ENCODE measurements at places on chromosomes 2 and 18.

DNA sequence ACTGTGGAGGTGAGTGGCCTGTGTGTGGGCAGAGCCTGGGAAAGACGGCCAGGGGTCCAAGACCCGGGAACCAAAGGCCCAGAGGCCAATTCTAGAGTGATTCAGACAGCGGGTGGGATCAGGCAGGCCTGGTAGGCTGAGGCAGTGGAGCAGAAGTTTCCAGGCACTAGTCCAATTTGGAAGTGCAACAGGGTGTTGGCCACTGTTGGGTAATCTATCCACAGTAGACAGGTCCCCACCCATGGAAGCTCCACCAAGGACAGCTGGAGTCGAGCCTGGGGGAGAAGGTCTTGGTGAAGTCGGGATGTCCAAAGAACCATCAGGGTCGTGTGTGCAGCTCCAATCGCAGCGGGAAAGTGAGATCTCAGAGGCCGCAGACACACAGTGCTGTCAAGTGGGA, 125.8 kb upstream of the COPS8 start:
- no peak for DNase-seq

DNA sequence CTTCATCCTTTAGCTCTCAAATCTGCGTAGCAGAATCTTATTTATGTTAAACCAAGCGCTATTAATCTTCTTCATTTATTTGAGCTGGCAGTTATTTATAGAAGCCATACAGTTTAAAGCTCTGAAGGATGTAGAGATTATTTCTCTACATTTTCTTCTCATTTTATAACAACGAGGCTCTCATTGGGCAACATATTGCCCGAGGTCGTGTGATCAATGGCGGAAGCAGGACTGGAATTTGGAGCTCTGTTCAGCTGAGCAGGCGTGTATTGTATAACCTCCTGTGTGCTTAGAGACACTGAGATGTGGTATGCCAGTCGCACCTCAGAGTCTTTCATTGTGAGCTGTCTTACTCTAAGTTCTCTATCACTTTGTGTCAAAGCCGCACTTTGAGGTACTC, 17.5 kb upstream of the DRC1 start:
- peak; percentile 11 for DNase-seq

DNA sequence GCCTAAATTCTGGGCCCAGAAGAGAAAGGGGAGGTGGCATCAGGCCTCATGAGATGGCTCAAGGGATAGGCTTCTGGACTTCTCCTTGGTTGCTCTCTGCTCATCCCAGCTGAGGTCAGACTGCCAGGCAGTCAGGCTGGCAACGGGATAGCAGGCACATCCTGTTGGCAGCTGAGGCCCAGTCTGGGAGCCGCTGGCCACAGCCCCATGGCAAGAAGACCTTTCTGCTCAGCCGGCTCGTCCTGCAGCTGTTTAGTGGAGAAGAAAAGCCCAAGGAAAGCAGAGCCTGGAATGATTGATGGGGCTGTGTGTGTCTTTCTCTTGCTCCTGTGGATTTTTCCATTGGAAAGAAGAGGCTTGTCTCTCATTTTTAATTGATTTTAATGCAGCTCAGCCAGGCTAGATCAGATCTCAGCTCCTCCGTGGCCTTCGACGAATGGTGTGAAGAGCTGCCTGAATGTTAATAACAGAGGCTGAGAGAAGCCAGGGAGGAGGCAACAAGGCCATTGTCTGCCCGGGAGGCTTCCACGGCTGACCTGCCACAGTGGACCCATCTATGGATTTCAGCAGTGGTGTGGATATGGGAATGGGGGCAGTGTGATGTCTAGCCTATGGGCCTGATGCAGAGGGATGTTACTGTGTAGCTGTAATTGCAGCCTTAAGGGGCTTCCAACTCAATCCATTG, 99.5 kb downstream of the HS1BP3 start:
- DNase-seq: no peak

GRCh38 chr2:218196974-218197373, 20.0 kb upstream of the ARPC2 start:
- no peak for DNase-seq

GRCh38 chr18:71837547-71837946, 706.6 kb downstream of the CBLN2 start:
- DNase-seq: no peak

DNA sequence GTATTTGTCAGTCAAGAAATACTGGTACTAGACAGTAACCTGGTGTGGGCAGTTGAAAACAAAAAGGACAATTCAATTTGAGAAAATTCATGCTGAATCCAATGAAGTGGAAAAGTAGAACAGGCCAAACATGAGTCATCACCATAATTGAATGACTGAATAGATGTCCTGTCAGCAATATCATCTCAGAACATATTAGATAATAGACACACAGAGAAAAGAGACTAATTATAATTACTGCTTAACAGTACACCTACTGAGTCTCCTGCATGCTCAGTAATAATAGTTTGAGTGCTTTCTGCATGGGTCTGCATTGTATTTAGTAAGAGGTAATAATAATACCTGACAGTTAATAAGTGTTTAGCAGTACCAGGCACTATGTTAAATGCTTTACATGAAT, 138.6 kb upstream of the ZC3H15 start:
- peak; percentile 41 for DNase-seq

DNA sequence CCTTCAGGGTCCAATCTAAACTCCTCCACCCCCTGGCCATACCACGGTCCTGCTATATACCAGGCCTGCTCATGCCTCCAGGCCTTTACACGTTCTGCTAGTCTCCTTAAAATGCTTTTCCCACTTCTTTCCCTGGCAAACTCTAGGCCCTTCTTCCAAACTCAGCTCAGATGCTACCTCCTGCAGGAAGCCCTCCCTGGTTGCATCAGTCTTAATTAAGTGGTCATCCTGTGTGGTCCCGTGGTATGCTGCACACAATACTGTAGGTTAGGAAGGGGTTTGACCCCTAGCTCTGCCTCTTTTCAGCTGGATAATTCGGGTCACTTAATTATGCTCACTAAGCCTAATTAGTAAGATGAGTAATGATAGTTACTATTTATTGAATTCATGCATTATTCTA, 85.9 kb upstream of the SP3 start:
- no peak for DNase-seq

- DNase-seq: peak; percentile 51
Observed at GRCh38 chr2:192499476-192499875, 304.7 kb upstream of the TMEFF2 start.

GRCh38 chr2:158719403-158719802, 75.7 kb upstream of the DAPL1 start:
- DNase-seq: no peak

GRCh38 chr18:3690764-3691066, 240.7 kb downstream of the TGIF1 start:
- DNase-seq: no peak

DNA sequence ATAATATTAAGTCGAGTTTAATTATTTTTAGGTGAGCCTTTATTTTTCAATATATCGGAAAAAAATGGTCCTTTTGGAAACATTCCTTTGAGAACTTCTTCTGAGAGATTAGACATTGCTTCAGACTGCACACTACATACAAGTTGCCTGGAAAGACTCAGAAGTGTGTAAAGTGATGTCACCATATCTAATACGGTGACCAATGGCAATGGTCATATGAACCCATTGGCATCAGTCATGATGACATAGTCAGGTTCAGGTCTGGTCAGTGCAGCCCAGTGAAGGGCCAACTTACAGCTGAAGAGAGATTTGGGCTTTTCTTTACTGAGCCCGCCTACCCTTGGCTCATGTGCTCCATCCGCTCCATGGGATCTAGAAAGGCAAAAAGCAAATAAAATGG, 283.5 kb upstream of the EPAS1 start:
- DNase-seq: no peak

DNA sequence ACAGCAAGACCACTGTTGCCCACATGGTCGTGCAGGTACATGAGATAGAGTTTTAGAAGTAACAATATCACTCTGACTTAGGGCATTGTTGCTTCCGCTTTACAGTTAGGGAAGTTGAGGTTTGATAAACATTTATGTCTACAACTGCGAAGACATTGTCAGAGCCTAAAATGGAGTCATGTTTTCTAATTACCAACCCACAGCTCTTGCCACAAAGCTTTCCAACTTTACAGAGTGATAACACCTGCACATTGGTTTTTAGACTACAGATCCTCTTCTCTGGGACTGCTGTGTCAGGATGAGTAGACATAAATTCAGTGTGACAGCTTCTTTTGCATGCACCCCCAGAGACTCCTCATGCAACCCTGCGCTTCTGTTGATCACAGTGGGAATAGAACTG, 119.0 kb downstream of the FEZ2 start:
- no peak for DNase-seq

DNA sequence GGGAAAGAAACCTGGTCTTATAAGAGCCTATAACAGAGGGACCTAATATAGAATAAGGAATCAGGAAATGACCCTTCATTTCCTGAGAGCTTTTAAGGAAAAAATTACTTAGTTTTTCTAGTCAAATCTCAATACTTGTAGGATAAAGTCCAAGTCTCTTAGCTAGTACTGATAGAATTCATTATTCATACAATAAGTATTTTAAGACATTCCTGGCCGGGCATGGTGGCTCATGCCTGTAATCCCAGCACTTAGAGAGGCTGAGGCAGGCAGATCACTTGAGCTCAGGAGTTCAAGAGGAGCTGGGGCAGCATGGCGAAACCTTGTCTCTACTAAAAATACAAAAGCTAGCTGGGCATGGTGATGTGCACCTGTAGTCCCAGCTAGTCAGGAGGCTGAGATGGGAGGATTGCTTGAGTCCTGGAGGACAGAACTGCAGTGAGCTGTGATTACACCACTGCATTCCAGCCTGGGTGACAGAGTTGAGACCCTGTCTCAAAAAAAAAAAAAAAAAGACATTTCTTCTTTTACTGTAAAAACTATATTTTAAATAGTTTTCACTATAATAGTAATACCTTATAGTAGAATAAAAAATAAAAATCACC, 3.2 kb downstream of the RAB3GAP1 start:
- DNase-seq: peak; percentile 63

DNA sequence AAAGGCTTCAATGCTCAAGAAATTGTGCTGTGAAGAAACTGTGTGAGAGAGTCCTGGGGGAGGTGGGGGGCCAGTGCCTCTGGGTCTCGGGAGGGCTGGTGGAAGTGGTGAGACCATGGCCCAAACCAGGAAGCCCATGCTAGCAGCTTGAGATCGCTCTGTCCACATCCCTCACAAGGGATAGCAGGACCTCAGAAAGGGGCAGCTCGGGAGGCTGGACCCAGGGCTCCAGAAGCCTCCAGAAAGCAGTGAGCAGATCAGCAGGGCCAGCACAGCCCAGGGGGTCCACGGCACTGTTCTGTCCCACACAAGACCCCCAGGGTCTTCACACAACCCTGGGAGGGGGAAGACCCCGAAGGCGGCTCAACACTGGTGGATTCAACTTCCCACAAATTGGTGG, 24.1 kb downstream of the ST8SIA5 start:
- no peak for DNase-seq

DNA sequence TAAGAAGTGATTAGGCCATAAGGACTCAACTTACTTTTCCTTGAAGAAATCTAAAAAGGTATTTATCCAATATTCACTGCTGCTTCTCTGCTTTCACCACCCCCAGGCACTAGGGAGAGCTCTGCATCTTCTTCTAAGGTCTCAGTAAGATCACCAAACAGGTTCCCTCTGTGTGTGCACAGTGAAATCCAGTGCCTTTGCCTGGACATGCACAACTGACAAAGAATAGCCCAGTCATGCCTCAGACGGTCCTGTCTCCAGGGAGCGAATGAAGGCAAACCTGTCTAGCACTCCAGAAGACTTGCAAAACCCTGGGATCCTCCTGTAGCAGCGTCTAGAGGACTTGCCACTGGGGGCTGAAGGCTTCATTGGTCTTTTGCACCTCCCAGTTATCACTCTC, 344.5 kb upstream of the LRATD1 start:
- peak; percentile 98 for DNase-seq

DNA sequence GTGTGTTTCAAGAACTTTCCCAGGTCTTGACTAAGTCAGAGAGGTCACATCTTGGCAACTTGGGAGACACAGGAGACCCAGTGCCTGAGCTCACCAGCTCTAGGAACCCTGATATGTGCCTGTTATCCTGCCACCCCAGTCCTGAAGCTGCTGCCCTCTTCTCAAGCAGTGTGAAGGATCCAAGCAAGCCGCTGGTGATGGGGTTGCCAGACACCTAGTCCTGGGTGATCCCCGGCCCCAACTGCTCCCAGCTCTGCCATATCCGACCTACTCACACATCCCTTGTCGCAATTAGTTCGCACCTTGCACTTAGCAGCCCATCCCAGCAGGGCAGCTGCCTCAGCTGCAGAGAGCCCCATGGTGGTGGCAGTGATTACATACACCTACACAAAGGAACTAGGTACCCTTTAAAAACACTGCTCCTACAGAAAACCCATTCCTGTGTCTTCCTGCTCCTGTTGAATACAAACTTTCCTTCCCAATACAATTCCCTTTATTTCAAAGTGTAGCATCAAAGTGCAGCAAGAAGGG, 247.2 kb upstream of the RAB12 start:
- DNase-seq: no peak

GRCh38 chr2:182611009-182611408, 105.0 kb upstream of the DNAJC10 start:
- no peak for DNase-seq

- DNase-seq: no peak
Observed at GRCh38 chr2:203077451-203077850, 62.8 kb downstream of the NBEAL1 start.

- DNase-seq: no peak
Observed at GRCh38 chr18:44915661-44916060, 235.0 kb downstream of the SETBP1 start.

DNA sequence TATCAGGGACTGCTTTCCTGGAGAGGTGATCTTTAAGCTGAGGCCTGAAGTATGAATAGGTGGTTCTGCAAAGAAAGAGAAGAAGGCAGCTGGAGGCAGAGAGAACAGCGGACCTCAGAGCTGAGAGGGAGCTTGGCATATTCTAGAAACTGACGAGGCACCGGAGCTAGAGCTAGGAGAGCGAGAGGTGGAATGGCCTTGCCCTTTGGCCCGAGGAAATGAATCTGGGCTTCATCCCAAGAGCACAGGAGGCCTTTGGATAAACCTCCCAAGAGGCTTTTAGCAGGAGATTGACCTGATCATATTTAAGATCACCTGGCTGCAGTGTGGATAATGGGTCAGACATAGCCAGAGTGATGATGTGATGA, 7.9 kb downstream of the DYSF start:
- no peak for DNase-seq

GRCh38 chr18:58941426-58942099, 76.9 kb downstream of the ZNF532 start:
- no peak for DNase-seq

DNA sequence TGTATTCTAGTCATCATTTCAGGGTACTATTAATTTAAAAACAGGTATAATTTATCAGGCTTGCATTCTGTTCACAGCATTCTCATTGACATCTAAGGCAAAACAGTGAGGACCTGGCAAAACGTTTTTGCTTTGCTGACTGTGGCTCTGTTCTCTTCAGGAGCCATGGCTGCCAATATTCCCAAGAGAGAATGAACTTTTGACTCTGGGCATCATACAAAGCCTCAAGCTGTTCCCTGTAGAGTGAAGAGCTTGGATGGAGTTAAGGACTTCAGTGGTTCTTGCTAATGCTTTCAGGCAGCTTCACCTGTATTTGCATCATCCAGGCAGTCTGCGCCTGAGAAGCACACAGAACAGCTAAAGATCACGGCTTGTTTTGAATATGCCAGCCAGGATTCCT, 65.9 kb upstream of the CAVIN2 start:
- DNase-seq: no peak

Measured in mammary epithelial cell (primary cell).